Right cardiac atrium (tissue), 5 donors: ENCODE measurements at places on chromosomes 4 and X. TPM values are rescaled to one million over a fixed set of nuclear protein-coding genes. Genes with fewer than 3 reads are reported as not detected.

Gene GLOD5
- total RNA-seq = not detected

Gene UGT2B7
- total RNA-seq = not detected

Gene SSX3
- not detected for total RNA-seq

Gene PWWP3B
- 9.3 TPM for total RNA-seq

Gene TLR2
- total RNA-seq = 10.7 TPM

Gene NR0B1
- not detected for total RNA-seq

Gene CLCN4
- total RNA-seq = 31.7 TPM

Gene COX18
- 15.4 TPM for total RNA-seq

Gene FAT1
- 77.1 TPM for total RNA-seq

Gene SLC6A8
- 191 TPM for total RNA-seq

Gene PLP1
- total RNA-seq = 14.0 TPM

Gene LSM6
- 13.9 TPM for total RNA-seq

Gene ESX1
- total RNA-seq = not detected

Gene CFAP47
- not detected for total RNA-seq

Gene SLC9A7
- 6.9 TPM for total RNA-seq

Gene ITIH6
- not detected for total RNA-seq

Gene TCP11X2
- total RNA-seq = not detected
